ENCODE measurements at places on chromosomes 1 and 21.

GRCh38 chr1:227911376-227911775, 36.4 kb downstream of the WNT9A start:
- no peak for DNase-seq
- H3K4me1 ChIP-seq = peaks cover 17% of the 10 kb centered on the region
- H3K27me3 ChIP-seq = no peaks in the 10 kb centered on the region
- no peak overlapping the region for H3K27ac ChIP-seq
- no peak overlapping the region for H3K4me3 ChIP-seq
- H3K36me3 ChIP-seq = no peaks in the 10 kb centered on the region

GRCh38 chr1:37661401-37661800, 26.7 kb upstream of the RSPO1 start:
- H3K4me3 ChIP-seq = no peak overlapping the region
- no peaks in the 10 kb centered on the region for H3K36me3 ChIP-seq
- no peak for DNase-seq
- no peak overlapping the region for H3K27ac ChIP-seq
- peaks cover 9% of the 10 kb centered on the region for H3K27me3 ChIP-seq
- no peaks in the 10 kb centered on the region for H3K4me1 ChIP-seq

GRCh38 chr21:31173881-31174555, 135.7 kb upstream of the KRTAP19-8 start:
- DNase-seq = no peak
- no peak overlapping the region for H3K4me3 ChIP-seq
- H3K27me3 ChIP-seq = no peaks in the 10 kb centered on the region
- peak overlapping the region; percentile 79 for H3K27ac ChIP-seq
- peaks cover 53% of the 10 kb centered on the region for H3K4me1 ChIP-seq

- H3K27ac ChIP-seq = no peak overlapping the region
- DNase-seq = no peak
- H3K4me1 ChIP-seq = peaks cover 10% of the 10 kb centered on the region
- H3K27me3 ChIP-seq = no peaks in the 10 kb centered on the region
- H3K36me3 ChIP-seq = peaks cover 2% of the 10 kb centered on the region
Measured at GRCh38 chr21:35475009-35475408, 425.9 kb upstream of the RUNX1 start.

- no peak for DNase-seq
- H3K27me3 ChIP-seq = no peaks in the 10 kb centered on the region
- no peak overlapping the region for H3K4me3 ChIP-seq
- H3K36me3 ChIP-seq = no peaks in the 10 kb centered on the region
- no peaks in the 10 kb centered on the region for H3K4me1 ChIP-seq
- no peak overlapping the region for H3K27ac ChIP-seq
Measured at GRCh38 chr1:193113258-193113991, 8.2 kb upstream of the GLRX2 start.

Measured in naive thymus-derived CD8-positive, alpha-beta T cell (primary cell).